ENCODE measurements at places on chromosomes 6 and 20. TPM values are rescaled to one million over a fixed set of nuclear protein-coding genes. Genes with fewer than 3 reads are reported as not detected.

- H3K4me3 ChIP-seq = no peak overlapping the region
- H3K4me1 ChIP-seq = no peaks in the 10 kb centered on the region
- no peak for DNase-seq
- peaks cover 3% of the 10 kb centered on the region for H3K27me3 ChIP-seq
- no peaks in the 10 kb centered on the region for H3K36me3 ChIP-seq
Observed at GRCh38 chr6:1519597-1519996, 90.1 kb upstream of the FOXC1 start.

DNA sequence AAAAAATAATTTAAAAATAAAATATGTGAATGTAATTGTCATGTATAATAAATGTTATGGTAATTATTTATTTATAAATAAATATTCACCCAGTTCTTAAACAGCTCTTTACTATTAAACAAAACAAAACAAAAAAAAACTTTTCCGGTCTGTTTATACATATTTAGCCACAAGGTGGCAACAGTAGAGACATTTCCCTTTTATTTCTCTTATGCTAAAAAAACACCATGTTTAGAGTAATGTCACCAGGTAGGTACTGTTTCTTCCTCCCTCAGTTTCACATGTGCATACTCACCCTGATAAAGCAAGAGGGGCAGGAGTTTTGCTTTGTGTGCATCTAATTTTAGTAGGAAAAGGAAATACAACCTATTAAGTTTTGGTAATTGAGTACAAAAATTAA lies 610.4 kb upstream of the IMPG1 start:
- no peaks in the 10 kb centered on the region for H3K27me3 ChIP-seq
- DNase-seq = peak; percentile 2
- H3K36me3 ChIP-seq = no peaks in the 10 kb centered on the region
- no peak overlapping the region for H3K27ac ChIP-seq
- H3K4me3 ChIP-seq = no peak overlapping the region

DNA sequence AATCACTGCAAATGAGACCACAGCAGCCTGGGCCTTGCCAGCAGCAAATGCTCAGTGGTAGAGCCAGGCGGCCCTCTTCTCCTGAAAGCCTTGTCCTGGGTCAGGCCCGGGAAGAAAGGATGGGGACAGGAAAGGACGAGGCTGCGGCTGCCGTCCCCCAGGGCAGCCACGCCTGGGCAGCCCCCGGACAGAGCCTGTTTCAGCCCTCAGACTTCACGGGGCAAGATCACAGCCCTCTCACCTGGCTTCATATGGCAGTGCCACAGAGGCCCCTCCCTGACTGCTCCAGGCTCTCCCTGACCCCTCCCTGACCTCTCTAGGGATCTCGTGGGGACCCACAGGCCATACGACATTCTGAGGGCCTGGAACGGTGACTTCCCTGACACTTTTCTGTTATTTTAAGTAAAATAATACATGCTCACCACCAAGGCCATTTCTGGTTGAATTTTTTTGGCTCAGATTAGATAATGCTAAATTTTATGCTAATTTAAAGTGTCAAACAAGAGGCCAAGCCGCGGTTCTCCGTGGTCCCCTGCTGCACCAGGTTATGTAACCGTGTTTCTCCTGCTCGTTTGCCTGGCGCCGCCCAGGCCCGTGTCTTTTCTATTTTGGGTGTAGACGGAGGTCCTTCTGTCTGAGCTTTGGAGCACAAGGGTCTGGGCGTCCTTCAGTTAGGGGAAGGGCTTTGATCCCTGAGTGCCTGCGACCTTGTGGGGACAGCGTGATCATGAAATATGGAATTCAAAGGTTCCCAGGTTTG lies 59.9 kb upstream of the BHLHE23 start:
- no peak overlapping the region for H3K4me3 ChIP-seq
- no peaks in the 10 kb centered on the region for H3K36me3 ChIP-seq
- DNase-seq = no peak
- peaks cover 11% of the 10 kb centered on the region for H3K4me1 ChIP-seq
- peaks cover 19% of the 10 kb centered on the region for H3K27me3 ChIP-seq
- H3K27ac ChIP-seq = no peak overlapping the region

DNA sequence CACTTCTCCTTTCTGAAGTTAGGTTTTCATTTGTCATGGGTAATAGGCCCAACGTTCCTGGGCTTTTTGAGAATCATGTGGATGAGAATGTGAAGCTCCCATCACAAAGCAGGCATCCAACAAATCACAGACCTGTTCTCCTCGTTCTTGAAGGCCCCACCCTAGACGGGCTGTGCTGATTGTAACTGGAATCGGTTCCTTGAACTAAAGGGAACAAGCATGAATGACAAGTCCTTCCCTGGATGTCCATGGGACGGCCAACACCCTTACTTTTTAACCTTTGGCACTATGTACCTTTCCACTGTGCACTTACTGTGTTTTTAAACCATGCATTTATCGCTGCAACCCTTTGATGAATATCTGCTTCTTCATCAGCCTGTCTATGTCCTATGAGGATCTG lies 438.2 kb downstream of the CD83 start:
- no peak overlapping the region for H3K27ac ChIP-seq
- no peaks in the 10 kb centered on the region for H3K4me1 ChIP-seq
- no peaks in the 10 kb centered on the region for H3K27me3 ChIP-seq
- H3K4me3 ChIP-seq = no peak overlapping the region

DNA sequence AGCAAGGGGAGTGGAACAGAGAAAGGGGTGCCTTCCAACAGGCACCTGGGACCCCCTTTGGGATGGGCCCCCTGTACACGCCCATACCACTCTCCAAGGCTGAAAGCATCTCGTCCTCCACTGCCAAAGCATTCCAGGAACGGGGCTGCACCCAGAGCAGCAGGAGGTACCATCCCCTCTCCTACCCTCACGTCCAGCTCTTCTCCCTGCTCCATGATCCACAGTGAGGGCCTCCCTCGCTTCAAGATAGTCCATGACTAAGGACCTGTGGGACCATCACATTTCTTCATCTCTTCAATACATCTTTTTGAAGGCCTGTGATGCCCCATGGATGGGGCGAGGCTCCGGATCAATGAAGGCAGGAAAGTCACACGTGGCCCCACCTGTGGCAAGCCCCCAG lies 209.9 kb downstream of the ANKRD60 start:
- no peak overlapping the region for H3K27ac ChIP-seq
- H3K4me3 ChIP-seq = no peak overlapping the region
- peaks cover 18% of the 10 kb centered on the region for H3K27me3 ChIP-seq
- H3K4me1 ChIP-seq = no peaks in the 10 kb centered on the region
- H3K36me3 ChIP-seq = no peaks in the 10 kb centered on the region

DNA sequence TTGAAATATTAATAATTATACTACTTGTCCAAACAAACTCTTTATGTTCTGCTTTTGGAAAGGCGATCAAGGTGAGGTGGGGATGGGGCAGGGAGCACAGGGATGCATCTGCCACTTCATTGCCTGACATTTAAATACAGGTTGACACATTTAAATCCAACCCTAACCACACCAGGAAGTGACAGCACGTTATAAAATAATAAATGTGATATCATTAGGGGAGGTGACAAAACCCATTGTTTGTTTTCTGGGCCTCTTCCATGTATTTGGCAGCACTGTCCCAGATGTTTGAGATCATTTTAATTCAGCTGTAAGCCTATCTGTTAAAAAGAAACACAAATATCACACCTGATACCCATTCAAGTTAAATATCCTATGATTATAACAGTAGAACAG lies 342.4 kb upstream of the ARID1B start:
- no peaks in the 10 kb centered on the region for H3K27me3 ChIP-seq
- no peak overlapping the region for H3K27ac ChIP-seq
- no peaks in the 10 kb centered on the region for H3K4me1 ChIP-seq
- no peak for DNase-seq

Gene TNFRSF6B
- 0.86 TPM for polyA plus RNA-seq

Gene DEFB124
- not detected for polyA plus RNA-seq

Gene RNF217
- 1.9 TPM for polyA plus RNA-seq

All from HepG2 (cell line).